ENCODE measurements at places on chromosomes 16 and 17.

DNA sequence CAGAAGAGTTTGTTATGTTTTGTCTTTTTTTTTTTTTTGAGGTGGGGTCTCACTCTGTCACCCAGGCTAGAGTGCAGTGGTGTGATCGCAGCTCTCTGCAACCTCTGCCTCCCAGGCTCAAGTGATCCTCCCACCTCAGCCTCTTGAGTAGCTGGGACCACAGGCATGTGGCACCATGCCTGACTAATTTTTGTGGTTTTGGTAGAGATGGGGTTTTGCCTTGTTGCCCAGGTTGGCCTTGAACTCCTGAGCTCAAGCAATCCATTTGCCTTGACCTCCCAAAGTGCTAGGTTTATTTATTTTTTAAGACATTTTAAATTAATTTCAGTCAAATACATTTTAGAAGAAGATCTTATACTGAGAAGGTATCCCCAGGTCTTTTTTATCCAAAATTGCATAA, 366.7 kb downstream of the KCNJ2 start:
- no peak for DNase-seq

DNA sequence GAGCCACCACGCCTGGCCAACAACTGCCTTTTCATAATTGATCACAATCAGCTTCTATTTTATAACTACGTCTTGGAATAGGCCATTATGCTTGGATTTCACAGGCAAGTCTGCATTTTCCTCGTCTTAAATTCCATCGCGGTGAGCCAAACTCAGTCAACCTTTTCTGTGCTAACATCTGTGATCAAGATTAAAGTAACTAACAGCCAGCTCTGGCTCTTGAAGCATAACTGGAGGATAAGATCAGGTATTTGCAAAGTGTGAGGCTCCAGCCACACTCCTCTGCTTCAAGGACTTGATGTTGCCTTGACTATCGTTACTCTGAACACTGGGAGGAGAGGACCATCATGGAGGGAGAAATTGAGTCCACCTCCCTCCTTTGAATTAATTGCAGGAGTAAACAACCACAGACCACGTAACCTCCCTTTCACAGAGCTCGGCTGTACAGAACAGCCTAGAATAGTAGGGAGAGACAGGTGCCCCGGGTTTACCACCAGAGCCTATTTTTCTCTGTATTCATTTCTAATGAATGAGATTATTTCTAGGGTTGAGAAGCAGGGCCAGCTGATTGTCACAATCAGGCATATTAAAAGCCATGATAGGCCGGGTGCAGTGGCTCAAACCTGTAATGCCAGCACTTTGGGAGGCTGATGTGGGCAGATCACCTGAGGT, 143.0 kb downstream of the XYLT1 start:
- no peak for DNase-seq

DNA sequence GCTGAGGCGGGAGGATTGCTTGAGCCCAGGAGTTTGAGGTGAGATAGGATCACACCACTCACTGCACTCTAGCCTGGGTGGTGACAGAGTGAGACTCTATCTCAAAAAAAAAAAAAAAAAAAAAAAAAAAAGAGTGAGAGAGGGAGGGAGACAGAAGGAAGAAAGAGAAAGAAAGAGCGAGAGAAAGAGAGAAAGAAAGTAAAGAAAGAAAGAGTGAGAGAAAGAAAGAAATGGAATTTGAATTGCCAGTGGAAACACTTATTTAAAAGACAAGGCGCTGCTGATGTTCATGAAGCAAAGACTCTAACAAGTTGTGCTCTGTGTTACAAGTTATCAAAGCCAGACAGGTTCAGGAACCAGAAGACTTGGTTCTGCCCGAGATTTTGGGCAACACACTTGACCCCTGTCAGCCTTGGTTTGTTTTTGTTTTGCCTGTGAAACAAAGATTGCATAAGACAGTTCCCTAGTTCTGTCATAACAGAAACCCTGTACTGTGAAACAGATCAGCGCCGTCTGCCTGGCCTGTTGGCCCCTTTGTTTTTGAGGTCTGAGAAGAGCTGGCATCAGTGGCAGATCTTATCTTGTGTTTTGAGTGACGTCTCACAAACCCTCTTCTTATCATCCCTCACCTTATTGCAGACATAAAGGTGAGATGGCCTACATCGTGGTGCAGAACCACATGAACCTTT, 55.4 kb upstream of the ENDOV start:
- DNase-seq: no peak

DNA sequence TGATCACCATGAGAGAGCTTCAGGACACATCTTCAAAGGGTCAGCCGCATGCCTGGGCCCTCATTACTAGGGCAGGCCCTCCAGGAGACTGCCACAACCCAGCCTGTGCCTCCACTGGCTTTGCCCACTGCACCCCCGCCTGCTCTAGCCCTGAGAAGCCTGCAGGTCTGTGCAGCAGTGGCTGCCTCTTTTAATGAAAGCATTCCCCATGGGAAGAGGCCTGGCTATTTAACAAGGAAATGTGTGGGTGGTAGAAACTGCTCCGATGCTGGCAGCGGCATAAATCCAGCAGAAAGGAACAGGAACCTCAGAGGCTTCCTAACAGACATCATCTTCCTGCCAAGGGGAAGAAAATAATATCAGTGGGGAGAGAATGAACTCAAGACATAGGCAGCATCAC, 375 bp upstream of the KRT32 start:
- no peak for DNase-seq

- no peak for DNase-seq
Measured at GRCh38 chr17:40017422-40018080, 2.3 kb downstream of the CSF3 start.

- DNase-seq: no peak
Measured at GRCh38 chr17:40794466-40794865, 5.3 kb downstream of the KRT28 start.

- DNase-seq: no peak
Measured at GRCh38 chr17:10385871-10386270, 13.1 kb upstream of the MYH13 start.

Measured in activated CD4-positive, alpha-beta T cell treated with anti-CD3 and anti-CD28 coated beads, Interleukin-2, amount 50 U/mL, for 24 hours (primary cell).